Ascending aorta (tissue), 2 donors: ENCODE measurements at places on chromosomes 4 and X. TPM values are rescaled to one million over a fixed set of nuclear protein-coding genes. Genes with fewer than 3 reads are reported as not detected.

Gene PRKX
- 9.2 TPM for total RNA-seq

Gene ADGRG4
- total RNA-seq, result 0.75 TPM

Gene MAGEA9B
- total RNA-seq, result not detected

Gene MYOZ2
- total RNA-seq, result 3.5 TPM

Gene TLR10
- total RNA-seq, result not detected

Gene SLC4A4
- total RNA-seq, result 0.32 TPM

Gene NUDT10
- total RNA-seq, result not detected

Gene TMEM35A
- total RNA-seq, result not detected

Gene CT45A10
- not detected for total RNA-seq

Gene TMPRSS11D
- not detected for total RNA-seq

Gene NIPAL1
- total RNA-seq, result 2.0 TPM

Gene TENM3
- 2.8 TPM for total RNA-seq

Gene VEGFC
- total RNA-seq, result 18.6 TPM

Gene DSPP
- total RNA-seq, result not detected

Gene SH2D1A
- not detected for total RNA-seq

Gene HTR2C
- total RNA-seq, result not detected

Gene RASGEF1B
- 8.4 TPM for total RNA-seq

Gene IL1RAPL2
- total RNA-seq, result not detected

Gene BRS3
- total RNA-seq, result not detected

Gene GABRA4
- 0.11 TPM for total RNA-seq

Gene MAP3K15
- total RNA-seq, result 0.21 TPM

Gene CFP
- 25.4 TPM for total RNA-seq

Gene ARAP2
- total RNA-seq, result 12.2 TPM

Gene ASMT
- total RNA-seq, result 37.5 TPM

Gene GJB1
- total RNA-seq, result not detected

Gene MAGEB2
- total RNA-seq, result not detected

Gene TLR2
- 19.1 TPM for total RNA-seq

Gene NPY1R
- total RNA-seq, result 248 TPM

Gene ATP6AP2
- 61.9 TPM for total RNA-seq

Gene OCRL
- 22.4 TPM for total RNA-seq

Gene PRIMPOL
- total RNA-seq, result 12.5 TPM

Gene NOCT
- total RNA-seq, result 9.9 TPM

Gene PCDH7
- 127 TPM for total RNA-seq

Gene PPP1R3F
- total RNA-seq, result 14.8 TPM

Gene FGB
- 37.0 TPM for total RNA-seq

Gene ARX
- total RNA-seq, result not detected

Gene PPAT
- total RNA-seq, result 3.6 TPM

Gene IL2
- not detected for total RNA-seq

Gene ESX1
- not detected for total RNA-seq

Gene RBMX
- total RNA-seq, result 112 TPM

Gene CXorf49
- total RNA-seq, result not detected

Gene PAGE5
- not detected for total RNA-seq

Gene PDLIM3
- total RNA-seq, result 445 TPM

Gene FAM9C
- not detected for total RNA-seq

Gene SLITRK4
- 2.6 TPM for total RNA-seq
